ENCODE measurements at places on chromosomes 2 and 18.

- DNase-seq = no peak
Observed at GRCh38 chr2:64260817-64261216, 116.6 kb upstream of the PELI1 start.

DNA sequence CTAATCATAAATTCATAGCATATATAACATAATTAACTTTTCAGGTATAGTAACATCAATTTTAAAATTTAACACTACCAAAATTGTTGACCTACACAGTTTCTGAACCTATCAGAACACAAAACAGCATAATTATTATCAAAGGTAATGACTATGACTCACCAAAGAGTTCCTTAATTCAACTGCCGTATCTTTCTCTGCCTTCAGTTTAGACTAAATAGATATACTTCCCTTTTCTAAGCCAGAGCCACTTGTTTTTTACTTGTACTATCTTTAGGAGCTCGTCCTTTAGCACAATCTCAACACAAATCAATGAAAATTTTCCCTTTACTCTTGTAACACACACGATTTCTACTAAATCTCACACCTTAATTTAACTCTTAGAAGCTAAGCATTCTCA, 54.4 kb downstream of the CCDC88A start:
- no peak for DNase-seq

GRCh38 chr18:73235921-73236320, 368.1 kb upstream of the NETO1 start:
- DNase-seq = no peak

DNA sequence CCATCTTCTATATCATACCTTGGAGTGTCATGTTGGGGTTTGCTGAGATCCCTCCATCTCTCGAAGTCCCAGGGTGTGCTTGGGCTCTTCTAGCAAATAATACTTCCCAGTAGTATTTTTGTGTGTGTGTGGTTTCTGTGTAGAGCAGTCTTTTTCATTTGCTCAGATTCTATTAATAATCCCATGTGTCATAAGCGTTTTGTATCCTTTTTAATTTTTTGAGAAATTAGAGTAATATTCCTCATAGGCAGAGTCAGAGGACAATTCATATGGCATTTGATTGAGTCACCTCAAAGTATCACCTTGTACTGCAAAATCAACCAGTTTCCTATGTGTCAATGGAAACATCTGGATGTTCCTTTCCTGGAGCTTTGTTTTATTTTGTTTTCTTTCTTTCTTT, 37.4 kb upstream of the PPP1R1C start:
- DNase-seq = no peak

- DNase-seq = no peak
Observed at GRCh38 chr2:16407358-16407757, 258.3 kb downstream of the CYRIA start.

- no peak for DNase-seq
Observed at GRCh38 chr2:154336201-154336600, 362.3 kb upstream of the KCNJ3 start.

DNA sequence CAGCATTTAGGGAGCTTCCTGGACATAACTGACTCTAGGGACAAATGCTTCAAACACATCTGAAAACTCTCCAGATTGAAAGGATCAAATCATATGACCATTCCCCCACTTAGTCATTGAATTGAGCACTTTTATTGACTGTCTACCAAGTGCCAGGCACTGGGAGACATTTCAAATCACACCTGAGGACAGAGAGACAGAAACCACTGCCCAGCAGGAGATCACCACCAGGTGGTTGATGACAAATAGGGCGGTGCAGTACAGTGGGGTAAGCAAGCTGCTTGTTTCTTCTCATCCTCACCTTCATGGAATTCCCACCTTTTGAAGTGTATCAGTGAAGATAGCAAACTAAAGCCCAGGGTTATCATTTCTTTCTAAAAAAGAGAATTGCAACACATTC, 19.0 kb upstream of the CXCR4 start:
- DNase-seq = no peak

GRCh38 chr2:23211987-23212583, 172.9 kb upstream of the KLHL29 start:
- no peak for DNase-seq
